ENCODE measurements at places on chromosomes 2 and 18.

DNA sequence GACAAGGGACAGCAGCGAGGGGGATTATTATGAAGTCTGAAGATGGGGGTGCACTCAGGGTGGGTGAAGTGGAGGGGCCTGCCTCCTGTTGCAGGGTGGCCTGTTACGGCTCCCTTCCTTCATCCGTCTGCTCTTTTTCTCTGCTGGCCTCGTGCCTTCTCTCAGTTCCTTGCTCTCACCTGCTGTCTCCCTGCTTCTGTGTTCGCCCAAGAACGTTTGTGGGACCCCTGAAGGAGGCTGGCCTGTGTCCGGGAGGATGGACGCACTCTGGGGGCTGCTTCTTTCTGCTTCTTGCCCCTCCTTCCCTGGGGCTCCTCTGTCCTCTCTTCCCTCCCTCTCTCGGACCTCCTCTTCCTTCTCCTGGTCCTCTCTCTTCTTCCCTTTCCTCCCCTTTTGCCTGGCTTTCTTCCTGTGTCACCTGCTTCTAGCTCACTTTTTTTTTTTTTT lies 13.8 kb downstream of the MROH2A start:
- no peak for DNase-seq

DNA sequence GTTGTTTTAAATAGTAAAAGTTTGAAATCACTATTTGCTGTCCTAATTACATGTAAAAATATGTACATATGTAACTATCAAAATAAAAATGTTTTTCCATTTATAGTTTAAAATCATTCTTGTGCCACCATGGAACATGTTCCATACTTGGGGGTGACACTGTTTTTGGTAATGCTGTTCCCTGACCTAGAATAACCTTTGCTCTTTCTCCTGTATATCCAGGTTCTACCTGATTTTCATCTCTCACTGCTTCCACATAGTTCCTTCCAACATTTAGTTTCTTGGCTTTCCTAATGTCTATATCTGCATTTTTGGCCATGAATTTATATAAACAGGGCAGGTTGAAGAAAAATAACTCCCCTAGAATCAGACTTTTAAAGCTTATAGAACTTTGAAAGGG lies 2.5 kb downstream of the SPOPL start:
- no peak for DNase-seq

- DNase-seq, result no peak
Observed at GRCh38 chr18:50199346-50199855, 4.5 kb upstream of the MYO5B start.

DNA sequence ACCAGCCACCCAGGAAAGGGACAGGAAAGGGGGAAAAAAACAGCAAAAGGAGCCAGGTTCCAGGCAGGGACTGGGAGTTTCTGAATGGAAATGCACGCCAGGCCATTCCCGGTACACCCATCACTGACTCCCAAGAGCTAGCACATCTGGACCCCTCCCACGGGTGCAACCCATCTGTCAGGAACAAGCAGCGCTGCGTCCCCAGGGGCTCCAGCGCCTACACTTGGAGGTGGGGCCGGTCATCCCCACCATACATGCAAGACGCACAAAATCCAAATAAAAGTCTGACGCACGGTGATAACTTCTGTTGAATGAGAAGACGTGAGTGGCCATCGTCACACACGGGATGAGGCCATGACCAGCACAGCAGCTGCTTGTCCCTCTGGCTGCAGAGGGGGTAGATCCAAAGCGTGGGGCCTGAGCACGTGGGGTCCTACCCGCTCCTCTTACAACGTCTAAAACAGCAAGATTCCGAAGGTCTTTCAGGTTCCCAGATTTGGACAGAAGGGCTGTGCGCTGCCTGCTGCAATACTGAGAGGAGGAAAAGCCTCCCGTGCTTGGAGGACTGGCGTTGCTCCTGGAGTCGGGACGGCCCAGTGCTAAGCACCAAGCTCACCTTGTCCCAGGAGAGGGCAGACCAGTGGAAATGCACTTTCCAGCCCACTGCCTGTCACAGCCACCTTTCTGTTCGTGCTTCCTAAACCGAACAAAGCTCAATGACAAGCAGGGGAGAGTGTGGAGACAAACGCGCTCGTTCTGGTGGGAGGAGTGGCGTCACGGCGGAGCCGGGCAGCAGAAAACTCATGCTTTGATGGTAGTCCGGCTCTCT lies 68.9 kb downstream of the NDUFA10 start:
- no peak for DNase-seq

- DNase-seq, result no peak
Observed at GRCh38 chr2:233407771-233408181, 53.5 kb downstream of the DGKD start.

- no peak for DNase-seq
Observed at GRCh38 chr2:64459575-64459974, 5.6 kb downstream of the LGALSL start.

DNA sequence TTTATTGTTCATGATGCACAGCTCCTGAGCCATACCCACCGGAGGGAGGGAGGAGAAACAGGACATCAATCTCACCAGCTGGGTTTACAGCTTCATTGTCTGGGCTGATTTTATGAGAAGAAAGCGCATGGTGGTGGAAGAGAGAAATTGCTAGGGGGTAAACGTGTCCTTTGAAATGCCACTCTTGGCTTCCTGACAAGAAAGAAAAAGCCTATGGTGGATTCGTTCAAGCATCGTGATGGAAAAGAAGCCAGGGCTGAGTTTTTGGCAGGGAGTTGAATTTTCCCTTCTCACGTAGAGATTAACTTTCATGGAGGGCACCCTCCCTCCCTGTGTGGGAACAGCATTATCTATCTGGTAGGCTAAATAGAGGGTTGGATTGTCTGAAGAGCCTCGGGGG lies 502.0 kb downstream of the SLC4A3 start:
- no peak for DNase-seq

- no peak for DNase-seq
Observed at GRCh38 chr18:55735199-55735855, 147.3 kb upstream of the TCF4 start.

DNA sequence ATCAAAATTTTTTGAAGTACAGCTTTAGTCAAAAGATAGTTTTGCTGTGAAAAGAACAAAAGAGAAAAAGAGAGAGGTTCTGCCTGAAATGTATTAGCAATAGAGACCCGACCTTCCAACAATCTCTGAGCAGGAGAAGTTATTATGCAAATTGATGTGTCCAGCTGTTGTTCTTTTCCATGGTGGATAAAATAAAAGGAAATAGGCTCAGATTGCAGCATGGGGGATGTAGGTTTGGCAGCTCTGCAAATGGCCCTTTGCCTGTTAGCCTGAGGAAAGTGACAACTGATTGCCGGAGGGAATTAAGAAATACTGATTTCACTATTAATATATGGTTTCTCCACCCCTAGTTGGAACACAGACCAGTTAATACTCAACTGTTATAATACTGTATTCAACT lies 1283.2 kb upstream of the NXPH2 start:
- no peak for DNase-seq

GRCh38 chr2:209525834-209526281 lies 102.0 kb downstream of the MAP2 start:
- no peak for DNase-seq

- DNase-seq, result no peak
Observed at GRCh38 chr2:3442185-3442584, 62.7 kb downstream of the TRAPPC12 start.

GRCh38 chr2:107543793-107544192 lies 282.9 kb upstream of the RGPD4 start:
- DNase-seq, result no peak

GRCh38 chr2:135821190-135821589 lies 15.8 kb downstream of the LCT start:
- no peak for DNase-seq

DNA sequence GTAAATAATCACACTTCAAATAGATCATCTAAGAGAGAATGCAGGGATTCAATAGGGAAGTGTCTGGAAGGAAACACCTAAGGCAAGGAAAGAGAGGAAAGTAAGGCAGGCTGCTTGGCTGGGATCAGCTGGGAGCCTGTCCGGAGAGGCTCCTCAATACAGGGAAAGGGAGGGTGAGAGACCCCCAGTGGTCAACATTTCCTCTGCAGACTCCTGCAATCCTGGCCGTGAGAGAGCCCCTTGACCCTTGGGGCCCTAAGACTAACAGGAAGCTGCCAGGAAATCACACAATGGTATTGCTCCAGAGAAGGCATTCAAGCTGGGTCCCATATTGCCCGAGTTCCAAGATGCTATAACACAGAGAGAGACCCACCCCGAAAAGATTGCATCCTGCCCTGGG lies 549.4 kb downstream of the NYAP2 start:
- DNase-seq, result no peak

- no peak for DNase-seq
Observed at GRCh38 chr2:209687323-209687969, 84.2 kb upstream of the UNC80 start.

- no peak for DNase-seq
Observed at GRCh38 chr2:201929281-201930026, 104.2 kb upstream of the FZD7 start.

DNA sequence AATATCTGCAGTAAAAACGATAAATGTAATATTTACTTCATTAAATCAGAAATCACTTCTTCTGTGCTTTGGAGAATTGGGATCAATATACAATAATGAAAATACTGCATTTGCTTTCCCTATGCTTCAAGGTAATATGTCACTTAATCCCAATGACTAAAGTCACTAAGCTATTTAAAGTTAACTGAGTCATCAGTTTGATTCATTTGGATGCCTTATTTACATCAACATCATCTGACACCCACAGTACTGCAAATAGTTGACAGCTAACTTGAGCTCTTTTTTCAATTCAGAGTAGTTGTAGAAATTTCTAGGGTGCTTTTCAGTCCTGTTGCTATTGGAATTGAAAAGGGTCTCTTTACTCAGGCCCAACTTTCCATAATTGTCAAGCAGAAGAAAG lies 776.9 kb upstream of the FSHR start:
- no peak for DNase-seq

GRCh38 chr2:55159037-55159651 lies 72.9 kb downstream of the CLHC1 start:
- DNase-seq, result no peak

DNA sequence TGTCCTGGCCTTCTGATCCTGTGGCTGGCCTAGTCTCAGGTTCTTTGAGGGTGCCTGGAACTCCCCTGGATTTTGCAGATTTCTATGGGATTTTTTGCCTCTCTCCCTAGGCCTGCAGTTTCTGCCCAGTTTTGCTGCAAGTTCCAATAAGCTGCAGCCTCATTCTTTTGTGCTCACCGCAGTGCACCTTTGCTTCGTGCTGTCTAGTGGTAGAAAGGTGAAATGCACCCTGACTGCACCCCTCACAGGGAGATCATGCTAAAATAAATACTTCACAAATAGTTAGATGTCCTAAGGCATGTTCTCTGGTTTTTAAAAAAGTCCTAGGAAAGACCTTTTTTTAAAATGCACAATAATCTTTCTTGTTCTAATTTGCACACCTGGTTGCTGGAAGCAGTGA lies 72.5 kb downstream of the GNAL start:
- no peak for DNase-seq

- no peak for DNase-seq
Observed at GRCh38 chr2:126664234-126664633, 8.3 kb downstream of the GYPC start.

DNA sequence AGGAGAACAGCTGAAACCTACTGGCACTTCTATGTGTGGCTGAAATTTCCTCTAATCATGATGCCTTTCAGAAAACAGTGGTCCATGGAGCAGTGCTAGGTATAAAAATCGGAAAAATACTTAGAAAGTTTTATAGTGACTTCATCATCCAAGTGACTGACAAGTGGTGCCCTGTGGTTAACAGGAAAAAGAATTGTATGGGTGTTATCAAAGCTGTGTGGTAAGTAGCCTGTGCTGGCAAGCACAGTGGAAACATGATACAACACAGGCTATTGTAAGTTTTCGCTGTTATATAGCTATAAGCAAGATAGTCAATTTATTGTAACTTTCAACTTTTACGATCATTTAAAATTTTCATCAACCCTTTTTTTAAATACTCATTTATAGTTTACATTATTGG lies 1599.7 kb upstream of the ZEB2 start:
- DNase-seq, result no peak

GRCh38 chr18:6543330-6543908 lies 128.7 kb upstream of the L3MBTL4 start:
- DNase-seq, result no peak

- DNase-seq, result no peak
Observed at GRCh38 chr2:26469092-26469710, 8.7 kb downstream of the OTOF start.

DNA sequence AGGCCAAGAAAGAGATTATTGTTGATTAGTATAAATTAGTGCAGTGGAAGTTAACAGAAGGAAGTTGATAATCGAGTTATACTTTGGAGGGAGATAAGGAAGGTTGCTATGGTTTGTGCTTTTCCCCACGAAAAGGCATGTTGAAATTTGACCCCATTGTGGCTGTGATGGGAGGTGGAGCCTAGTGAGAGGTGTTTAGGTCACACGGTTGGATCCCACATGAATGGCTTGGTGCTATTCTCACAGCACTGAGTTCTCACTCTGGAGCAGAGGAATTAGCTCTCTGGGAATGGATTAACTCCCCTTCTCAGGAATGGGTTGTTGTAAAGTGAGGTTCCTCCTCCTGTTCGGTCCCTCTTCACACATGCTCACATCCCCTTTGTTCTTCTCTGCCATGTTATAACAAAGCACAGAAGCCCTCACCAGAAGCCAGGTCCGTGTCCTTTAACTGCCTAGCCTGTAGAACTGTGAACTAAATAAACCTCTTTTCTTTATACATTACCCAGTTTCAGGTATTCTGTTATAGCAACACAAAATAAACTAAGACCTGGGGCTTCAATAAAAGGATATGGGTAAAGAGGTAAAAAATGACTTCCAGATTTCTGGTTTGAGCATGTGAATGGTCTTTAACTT lies 21.9 kb downstream of the PIGN start:
- no peak for DNase-seq

- DNase-seq, result no peak
Observed at GRCh38 chr2:129015397-129016285, 697.0 kb upstream of the HS6ST1 start.

DNA sequence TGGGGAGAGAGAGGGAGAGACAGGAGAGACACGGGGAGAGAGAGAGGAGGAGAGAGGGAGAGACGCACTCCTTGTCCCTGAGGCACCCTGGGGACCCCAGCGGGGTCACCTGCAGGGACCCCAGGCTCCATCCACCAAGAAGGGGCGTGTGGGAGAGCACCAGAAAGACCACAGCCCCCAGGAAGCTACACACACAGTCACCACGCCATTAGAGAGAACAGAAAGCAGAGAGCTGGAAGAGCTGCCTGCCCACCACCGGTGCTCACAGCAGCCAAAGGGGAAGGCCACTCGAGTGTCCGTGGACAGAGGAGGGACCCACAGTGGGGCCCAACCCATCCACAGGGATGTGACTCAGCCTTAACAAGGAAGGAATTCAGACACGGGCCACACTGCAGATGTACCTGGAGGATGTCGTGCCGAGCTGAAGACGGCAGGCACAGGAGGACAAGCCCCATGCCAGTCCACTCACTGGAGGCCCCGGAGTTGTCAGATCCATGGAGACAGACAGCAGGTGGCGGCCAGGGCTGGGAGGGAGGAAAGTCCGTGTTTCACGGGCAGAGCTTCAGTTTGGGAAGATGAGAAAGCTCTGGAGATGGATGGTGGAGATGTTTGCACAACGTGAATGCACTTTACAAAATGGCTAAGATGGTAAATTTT lies 11.5 kb upstream of the NFATC1 start:
- no peak for DNase-seq

All from uterus (tissue), 4 donors.